ENCODE measurements at places on chromosomes 3 and 15.

DNA sequence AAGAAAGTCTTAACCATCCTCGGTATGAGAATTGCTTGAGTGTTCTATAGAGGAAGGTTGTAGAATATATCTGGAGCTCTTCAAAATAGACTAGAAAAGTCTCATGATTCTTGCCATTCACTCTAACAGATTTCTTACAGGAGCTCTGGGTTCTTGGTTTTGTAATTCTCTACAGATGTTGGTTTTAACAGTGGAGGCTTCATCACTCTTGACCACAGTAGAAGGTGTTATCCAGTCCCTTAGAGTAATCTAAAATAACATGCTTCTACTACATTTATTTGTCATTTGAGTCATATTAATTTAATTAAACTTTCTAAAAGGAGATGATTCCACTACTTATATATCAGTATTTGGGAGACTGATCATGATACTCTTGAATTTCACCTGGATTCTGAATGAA, 9.7 kb downstream of the GTF2E1 start:
- no peak for DNase-seq

GRCh38 chr15:90062973-90063769, 39.1 kb downstream of the IDH2 start:
- DNase-seq = no peak

DNA sequence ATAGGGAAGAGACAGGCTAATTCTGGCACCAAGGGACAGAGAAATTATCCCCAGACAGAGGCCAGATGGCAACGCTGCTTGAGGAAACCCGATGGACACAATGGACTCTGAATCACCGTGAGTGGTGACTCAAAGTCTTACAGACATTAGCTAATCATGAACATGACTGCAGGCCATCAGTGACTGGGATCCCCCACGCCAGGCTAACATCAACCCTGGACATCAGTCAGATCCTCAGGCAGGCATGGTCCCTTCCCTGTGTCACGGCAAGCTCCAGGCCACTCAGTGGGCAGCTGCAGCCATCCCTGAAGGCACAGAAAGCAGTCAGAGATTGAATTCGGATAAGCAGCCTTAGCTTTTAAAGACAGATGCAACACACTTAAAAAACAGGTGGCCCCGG, 23.8 kb upstream of the OXTR start:
- DNase-seq = peak; percentile 89

DNA sequence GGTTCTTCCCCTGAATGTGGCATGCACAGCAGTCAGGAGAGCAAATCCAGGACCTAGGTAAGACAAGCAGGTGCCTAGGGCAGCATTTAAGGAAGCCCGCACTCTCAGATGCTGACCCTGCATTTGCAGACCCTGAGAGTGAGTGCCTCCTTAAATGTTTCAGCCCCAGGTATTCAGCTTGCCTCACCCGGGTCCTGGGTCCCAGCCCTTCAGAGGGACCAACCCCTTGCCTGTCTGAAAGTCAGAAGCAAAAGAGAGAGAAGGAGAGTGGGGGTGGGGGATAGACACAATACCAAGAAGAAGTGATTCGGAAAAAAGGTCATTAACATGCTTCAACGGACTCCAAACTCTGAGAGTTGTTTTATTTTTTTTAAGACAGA, 75.0 kb downstream of the MEGF11 start:
- DNase-seq = no peak

GRCh38 chr15:84606653-84607120, 5.9 kb downstream of the ZSCAN2 start:
- peak; percentile 62 for DNase-seq

GRCh38 chr15:44246521-44247268, 41.8 kb upstream of the GOLM2 start:
- DNase-seq = no peak

Data from renal cortical epithelial cell (primary cell).